ENCODE measurements at places on chromosomes 3 and 15.

- no peak for DNase-seq
These were observed at the start of gene SKOR1 for GRCh38 chr15:67824976-67825880. Gene SKOR1 (plus strand): TSS chr15:67825509. CDS start chr15:67825603, 94 bp downstream.

DNA sequence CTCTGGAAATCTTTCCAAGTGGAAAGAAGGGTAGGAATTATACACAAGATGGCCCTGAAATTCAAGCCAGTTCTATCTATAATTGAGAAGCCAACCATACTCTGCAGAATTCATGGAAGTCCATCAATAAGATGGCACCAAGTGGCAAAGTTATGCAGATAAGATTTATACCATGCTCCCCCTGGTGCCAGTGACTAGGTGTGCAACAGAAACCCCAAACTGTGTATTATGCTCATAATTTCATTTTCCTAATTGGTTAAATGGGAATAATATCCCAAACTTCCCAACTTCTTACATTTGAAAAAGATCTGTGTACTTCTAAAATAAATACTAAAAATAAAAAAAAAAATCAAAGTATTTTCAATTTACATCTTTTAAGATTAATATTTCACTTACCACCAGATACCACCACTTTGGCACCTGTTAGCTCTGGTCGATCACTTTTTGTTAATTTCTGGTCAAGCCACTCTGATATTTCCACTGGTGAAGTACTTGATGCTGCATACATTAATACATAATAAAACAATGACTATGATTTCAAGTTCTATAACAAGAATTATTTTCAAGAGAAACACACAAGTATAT lies 25.9 kb downstream of the ETFA start:
- no peak for DNase-seq

GRCh38 chr15:33022629-33023028 lies 171.9 kb downstream of the FMN1 start:
- DNase-seq, result no peak

DNA sequence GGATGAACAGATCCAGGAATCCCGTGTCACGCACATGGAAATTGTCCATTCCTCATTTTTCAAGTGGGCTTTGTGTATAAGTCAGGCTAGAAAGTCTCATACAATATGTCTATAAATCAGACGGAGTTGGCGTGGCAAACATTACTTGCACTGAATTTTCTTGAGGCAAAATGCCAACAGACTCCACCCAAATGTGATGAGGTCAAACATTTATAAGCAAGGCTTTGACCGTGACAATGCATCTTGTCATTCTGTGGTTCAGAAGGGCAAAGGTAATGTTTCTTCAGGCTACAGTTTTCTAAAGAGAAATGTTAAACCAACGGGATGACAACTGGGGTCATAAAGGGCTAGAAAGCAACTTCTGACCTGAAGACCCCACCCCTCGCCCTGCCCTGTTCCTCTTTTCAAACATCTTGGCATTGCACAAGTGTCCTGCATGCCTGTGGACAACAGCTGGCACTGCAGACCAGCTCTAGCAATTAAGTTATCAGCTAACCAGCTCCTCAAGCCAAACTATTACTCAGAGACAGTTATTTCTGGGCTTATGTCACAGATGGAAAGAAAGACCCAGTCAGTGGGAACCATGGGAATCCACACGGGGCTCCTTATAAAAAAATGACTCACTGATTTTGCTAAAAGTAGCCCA lies 36.5 kb upstream of the SPTBN5 start:
- DNase-seq, result no peak

GRCh38 chr3:195850857-195851543 lies 39.3 kb upstream of the MUC4 start:
- peak; percentile 86 for DNase-seq

GRCh38 chr3:47850564-47851410 lies 47.8 kb downstream of the DHX30 start:
- no peak for DNase-seq

- no peak for DNase-seq
These were observed 59.7 kb downstream of the GRIP2 start for GRCh38 chr3:14480207-14481017.

GRCh38 chr3:184184546-184185230 lies 1.3 kb upstream of the ABCF3 start:
- no peak for DNase-seq

DNA sequence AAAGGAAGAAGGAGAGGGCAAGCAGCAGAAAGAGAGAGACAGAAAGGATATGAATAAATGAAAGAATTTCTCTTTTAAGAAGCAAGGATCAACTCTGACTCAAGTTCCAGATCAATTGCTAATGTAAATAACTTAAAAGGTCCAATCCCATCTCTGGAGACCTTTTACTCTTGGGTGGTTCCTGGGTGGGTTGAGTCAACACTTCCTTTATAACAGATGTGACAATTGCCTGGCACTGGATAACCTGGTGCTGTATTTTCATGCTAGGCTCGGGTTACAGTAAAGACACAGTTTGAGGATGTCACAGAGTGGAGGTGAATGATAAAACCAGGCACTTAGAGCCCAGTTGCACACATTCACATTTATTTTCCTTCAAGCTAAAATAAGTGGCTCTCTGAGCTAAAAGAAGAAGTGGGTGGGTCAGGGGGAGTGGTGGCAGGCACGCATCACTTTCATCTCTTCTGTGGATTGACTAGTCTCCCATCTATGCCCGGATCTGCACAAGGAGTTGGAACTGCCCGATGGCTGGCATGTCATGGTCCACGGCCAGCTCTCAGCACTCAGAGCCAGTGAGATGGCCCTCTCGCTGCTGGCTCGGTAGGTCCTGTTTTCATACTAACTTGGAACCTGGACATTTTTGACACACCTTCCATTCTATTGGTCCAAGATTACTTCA lies 465.8 kb downstream of the FOXP1 start:
- DNase-seq, result no peak

DNA sequence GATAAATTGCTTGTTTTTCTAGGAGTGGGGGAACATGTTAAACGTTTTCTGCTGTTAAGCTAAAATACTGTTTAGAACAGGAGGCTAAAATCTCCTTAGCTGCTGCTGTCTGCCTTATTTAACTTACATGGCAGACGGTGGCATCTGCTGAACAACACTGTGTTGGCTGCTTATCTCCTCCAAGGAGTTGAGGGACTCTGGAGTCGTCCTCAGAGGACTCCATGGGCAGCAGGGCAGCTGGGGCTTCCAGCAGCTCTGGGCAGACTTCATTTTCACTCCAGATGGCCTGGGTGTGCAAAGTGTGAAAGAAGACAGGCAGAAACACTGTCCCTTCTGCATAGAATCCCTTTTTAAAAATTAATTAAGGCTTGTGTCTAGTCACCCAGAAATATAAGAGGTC lies 52.9 kb upstream of the NUDT16 start:
- no peak for DNase-seq

GRCh38 chr15:62228604-62229003 lies 63.5 kb upstream of the C2CD4B start:
- no peak for DNase-seq

- no peak for DNase-seq
These were observed 202.5 kb downstream of the LSAMP start for GRCh38 chr3:116242825-116243224.

DNA sequence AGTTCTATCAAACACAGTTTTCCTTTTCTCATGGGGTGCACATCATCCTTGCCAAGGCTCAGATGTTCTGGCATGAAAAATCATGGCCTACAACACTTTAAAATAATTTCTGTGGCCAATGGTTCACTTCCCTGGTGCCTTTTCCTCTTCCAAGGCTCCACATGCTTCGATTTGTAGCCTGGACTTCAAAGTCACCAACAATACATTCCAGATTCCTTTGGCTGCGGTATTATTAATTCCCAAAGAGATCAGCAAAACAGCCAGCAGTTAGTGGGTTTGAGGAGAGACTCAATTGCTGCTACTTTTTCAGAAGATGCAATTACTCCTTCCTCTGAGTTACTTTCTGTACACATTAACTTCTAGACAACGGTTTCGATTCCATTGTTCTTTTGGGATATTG lies 80.3 kb upstream of the CCDC80 start:
- no peak for DNase-seq

DNA sequence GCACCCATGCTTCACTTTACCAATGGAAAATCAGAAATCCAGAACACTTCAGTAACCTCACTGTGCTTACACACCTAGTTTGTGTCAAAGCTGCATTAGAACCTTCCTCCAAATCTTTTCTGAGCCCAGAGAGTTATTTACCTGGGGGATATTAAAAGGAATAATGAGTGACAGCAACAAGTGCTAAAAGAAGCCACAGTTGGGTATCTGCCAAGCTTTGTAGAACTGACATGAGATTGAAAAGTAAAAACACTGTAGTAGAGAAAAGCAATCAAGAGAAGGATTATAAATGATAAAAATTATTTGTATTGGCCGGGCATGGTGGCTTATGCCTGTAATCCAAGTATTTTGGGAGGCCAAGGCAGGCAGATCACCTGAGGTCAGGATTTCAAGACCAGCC lies 8.8 kb upstream of the TBC1D23 start:
- DNase-seq, result no peak

DNA sequence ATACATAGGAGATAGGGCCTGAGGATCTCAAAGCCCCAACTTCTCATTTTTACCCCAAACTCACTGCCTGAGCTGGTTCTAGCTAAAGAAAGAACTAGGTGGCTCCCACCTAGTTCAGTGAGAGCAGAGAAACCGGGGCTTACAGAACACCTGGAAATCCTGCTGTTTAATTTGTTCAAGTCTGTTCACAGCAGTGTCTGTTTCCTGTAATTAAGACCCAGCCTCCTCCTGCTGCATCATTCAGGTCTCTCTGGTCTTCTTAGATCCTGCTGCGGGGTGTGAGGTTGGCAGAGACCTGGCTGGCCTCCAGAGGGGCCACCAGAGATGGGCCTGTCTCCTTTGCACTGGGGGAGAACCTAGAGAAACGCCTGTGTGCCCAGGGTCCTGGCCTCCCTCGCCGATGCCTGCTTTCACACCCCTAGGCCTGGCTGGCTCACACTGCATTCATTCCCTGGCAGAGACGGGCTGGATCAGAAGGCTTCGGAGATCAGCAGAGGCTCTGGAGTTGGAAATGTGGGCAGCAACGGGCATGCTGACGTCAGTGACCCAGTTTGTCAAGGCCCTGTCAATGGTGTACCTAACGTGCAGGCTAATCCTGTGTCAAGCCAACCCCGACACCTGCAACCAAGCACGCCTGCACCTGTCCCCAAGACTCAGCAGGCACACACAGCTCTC lies 4.9 kb upstream of the CHRNA3 start:
- DNase-seq, result no peak

- no peak for DNase-seq
These were observed 47.5 kb upstream of the FSIP1 start for GRCh38 chr15:39830166-39830565.

- DNase-seq, result no peak
These were observed 3.7 kb downstream of the CBLB start for GRCh38 chr3:105865016-105865623.

DNA sequence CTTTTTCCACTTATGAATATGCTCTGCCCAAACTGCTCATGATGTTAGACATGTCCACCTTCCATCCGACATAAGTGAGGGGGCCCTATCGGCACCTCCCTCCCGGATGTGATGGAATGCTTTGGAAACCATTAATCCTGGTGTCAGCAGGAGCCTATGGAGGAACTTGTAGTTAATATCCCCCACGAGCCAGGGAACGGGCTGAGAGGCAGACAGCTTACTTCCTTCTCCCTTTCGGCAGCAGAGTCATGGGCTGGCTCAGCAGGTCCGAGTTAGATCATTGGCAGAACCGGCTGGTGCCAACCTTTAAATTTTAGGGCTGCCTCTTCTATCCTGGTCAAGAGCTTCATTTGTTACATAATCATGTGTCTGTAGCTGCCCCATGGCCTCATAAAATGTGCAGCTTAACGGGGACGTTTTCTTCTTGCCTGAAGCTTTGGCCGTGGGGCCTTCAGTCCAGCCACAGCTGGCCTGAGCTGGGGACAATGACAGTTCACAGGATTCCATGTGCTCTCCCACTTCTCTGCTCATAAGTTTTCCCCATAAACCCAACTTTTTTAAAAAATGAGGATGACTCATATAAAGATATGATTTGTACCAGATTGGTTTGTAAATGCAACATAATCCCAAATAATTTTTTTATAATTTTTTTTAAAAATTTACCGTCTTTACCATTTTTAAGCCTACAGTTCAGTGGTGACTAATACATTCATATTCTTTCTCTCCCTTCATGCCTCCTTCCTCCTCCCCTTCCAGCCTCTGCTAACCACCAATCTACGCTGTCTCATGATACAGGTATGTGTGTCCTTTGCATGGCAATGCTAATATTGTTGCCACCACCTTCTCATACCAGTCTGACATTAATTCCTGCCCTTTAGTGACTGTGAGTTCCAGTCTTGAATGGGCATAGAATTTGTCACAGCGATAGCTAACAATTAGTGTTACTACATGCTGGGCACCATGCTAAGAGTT lies 62.2 kb upstream of the RGMA start:
- DNase-seq, result no peak

DNA sequence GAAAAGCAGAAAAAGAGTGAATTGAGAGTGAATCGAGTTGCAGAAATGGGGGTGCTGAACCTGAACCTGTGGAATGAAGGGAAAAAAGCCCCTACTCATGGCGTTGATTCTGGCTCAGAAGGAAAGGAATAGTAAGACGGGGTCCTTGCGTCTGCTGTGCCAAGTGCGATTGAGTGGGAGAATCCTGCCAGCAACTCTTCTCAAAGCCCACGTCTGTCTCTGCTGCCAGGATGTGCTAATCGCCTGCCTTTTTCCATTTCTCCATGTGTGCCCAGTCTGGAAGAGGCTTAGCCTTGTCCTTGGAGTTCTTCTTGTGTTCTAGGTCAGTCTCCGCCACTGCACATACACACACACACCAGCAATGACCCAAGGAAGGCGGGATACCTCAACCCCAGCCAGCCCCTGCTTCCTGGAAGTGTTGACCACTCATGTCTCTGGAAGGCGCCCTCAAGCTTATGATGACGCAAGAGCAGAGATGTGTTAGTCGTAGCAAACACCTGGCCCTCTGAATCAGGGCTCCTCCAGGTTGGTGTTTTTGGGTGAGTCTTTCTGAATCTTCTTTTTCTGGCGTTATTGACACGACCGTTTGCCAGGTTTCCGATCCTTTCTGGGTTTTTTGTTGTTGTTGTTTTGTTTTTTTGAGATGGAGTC lies 262.4 kb upstream of the PROK2 start:
- no peak for DNase-seq

DNA sequence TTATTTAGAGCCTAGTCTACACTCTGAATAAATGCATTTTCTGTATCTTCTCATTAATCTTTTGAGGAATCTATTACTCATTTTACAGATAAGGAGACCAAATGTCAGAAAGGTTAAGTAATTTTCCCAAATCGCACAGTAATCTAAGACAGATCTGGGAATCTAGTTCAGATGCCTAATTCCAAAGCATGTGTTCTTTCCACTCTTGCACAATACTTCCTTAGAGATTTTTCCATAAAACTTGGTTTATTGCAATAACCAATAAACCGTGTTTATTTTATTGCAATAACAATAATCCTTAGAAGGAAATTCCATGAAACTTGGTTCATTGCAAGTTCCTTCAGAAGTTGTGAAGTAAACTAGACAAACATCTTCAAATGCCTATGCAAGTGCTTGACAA lies 17.4 kb upstream of the COL8A1 start:
- DNase-seq, result no peak

- DNase-seq, result no peak
These were observed 336.8 kb downstream of the DIPK2A start for GRCh38 chr3:144308396-144308795.

GRCh38 chr3:58346368-58346767 lies 13.7 kb downstream of the PXK start:
- DNase-seq, result no peak

- DNase-seq, result no peak
These were observed 95.2 kb downstream of the MEIS2 start for GRCh38 chr15:37004981-37005735.

- DNase-seq, result no peak
These were observed 480.5 kb upstream of the ARRDC4 start for GRCh38 chr15:97479957-97480356.

- DNase-seq, result no peak
These were observed 88.7 kb upstream of the EPHB3 start for GRCh38 chr3:184472723-184473428.

All from effector memory CD8-positive, alpha-beta T cell (primary cell).